H54 (cell line): ENCODE measurements at places on chromosomes 5 and 9.

GRCh38 chr9:92722386-92723298 lies 42.0 kb downstream of the BICD2 start:
- DNase-seq, result no peak

GRCh38 chr9:125906893-125907292 lies 159.7 kb downstream of the PBX3 start:
- no peak for DNase-seq

DNA sequence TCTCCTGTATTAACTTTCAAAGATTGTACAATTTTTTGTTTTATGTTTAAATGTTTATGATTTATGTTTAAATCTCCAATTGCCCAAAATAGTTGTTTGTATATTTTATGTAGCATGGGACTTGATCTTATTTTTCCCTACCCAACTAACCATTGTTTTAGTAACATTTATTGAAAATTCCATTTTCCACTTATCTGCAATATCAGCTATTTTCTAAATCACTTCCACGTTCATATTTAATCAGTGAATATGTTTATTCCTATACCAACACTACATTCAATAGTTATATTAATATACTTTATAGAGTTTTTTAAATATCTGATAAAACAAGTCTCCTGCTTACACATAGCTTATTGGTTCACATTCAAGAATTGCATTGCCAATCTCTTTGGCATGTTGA lies 532.2 kb downstream of the CHSY3 start:
- no peak for DNase-seq

DNA sequence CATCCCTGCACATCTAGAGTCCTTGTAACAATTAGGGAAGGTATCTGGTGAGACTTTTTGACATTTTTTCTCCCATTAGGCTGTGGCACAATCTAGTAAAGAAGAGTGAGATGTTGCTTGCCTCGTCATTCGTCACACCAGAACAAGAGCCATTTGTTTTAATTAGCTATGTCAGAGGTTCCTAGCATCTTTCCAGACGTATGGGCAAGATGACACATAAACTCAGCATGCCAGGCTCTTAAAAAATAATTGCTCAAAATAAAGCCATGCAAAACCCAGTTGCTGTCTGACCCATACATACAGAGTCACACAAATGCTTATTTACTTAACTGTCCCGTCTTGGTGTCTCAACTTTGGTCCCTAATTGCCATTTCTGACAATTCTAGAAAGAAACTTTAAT lies 125.9 kb downstream of the TRPM3 start:
- DNase-seq, result no peak

DNA sequence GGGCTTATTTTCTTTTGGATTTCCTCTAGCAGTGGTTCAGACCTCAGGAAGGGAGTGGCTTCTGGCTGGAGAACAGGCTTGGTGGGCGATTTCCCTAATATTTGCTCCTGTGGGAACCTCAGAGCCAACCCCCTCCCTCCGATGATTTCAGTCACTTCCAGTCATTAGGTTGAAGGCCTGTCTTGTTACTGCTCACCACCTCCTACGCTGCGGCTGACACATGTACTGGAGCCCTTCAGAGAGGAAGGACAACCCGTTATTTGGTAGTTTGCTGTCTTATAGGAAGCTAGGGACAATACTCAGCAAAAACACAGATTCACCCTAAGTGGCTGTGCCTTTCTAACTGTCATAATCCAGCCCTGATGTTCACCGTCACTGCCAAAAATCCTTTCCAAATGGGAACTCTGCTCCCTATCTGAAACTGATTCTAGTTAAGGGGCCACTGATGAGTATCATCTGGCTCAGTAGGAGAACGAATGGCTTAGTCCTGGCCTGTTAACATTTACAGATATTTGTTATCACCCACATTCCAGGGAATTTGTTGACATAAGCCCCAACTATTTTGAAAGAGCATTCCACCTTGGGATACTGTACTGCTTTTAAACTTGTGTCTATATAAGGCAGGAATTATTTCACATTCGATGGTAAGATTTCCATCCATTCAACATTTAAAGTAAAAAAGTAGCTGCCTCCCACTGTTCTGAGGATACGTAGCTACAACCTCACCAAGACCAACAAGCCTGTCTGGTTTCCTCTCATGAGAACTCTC lies 29.3 kb upstream of the ANKH start:
- DNase-seq, result no peak

GRCh38 chr5:139426203-139426885 lies 13.0 kb downstream of the DNAJC18 start:
- no peak for DNase-seq

GRCh38 chr5:179318221-179318955 lies 26.9 kb downstream of the ADAMTS2 start:
- DNase-seq, result no peak

DNA sequence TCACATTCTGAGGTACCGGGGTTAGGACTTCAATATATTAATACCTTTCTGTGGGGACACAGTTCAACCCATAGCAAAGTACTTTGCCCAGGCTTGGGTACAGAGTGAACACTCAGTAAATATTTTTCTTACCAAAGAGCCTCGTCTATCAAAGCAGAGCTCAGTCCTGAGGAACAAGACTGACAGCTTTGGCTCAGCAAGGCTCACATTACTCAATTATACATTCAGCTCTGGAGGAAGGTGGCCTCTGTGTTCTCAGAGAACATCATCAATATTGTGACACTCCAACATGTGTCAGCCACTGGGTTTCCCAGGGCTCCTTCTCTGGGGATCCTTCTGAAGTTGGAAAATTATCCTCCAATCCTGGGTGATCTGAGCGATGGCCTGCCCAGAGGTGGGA lies 186.4 kb downstream of the NMUR2 start:
- no peak for DNase-seq

DNA sequence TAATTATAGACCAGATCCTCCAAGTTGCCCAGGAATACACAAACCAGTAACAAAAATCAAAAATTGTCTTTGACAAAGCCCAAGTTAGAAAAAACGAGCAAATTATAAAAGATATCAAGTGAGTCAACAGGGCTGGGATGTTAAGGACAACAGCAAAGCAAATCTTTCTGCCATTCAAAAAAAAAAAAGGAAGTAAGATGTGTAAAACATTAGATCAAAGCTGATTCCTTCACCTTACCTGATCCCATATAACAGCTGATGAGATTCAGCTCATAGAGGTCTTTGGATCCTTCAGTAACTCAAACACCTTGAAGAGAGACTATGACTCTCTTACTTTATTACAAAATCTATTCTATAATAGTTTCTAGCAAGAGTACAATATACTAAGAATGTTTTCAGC lies 100.9 kb downstream of the STRBP start:
- DNase-seq, result no peak

DNA sequence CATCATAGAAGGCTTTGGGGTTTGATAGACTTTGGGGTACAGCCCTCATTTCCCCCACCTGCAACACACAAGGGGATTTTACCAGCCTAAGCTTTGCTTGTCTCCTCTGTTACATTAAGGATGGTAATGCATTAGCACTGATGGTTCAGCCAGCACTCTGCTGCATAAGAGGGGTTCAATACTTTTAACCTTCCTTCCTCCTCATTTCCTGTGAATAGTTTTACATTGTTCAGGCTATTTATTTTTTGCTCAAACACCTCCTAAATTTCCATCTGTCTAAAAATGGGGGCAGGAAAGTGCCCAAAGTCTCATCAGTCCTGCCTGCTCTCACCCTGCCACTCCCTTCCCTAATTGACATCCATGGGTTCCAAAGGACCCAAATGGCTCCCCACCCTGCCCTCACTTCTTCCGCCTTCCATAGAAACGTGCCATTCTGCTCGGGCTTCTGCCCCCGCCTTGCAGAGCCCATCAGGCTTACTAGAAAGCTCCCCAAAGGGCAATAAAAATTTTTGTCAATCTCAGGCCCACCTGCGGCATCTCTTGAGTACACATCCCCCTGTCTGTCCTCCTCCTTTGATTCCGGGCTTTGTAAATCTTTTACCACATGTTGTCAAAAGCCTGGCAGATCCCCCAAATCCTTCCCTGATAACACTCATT lies 239.5 kb upstream of the SLC24A2 start:
- DNase-seq, result no peak

DNA sequence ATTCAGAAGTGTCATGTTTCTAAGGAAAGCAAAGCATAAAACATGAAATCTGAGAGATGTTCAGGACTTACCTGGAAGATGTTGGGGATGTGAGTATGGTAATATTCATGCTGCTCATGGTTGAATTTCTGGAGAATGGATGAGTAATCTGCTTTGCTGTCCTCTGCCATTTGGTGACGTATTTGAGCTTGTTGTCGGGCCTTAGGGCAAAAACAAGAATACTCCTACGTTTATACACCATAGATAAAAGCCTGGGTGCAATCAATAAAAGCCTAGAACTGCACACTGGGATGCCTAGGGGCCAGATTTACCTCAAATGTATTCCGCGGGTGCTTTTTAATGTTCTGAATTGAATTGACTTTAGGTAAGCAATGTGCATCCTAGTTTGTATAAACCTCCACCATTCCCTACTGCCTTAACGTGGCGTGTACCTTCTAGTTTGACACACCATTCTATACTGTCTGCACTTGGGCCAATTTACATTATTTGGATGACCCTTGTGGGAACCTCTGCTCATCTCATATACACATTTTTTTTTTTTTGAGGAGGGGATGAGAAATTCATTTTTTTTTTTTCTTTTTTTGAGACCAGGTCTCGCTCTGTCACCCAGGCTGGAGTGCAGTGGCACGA lies 94.4 kb downstream of the USP20 start:
- DNase-seq, result no peak

DNA sequence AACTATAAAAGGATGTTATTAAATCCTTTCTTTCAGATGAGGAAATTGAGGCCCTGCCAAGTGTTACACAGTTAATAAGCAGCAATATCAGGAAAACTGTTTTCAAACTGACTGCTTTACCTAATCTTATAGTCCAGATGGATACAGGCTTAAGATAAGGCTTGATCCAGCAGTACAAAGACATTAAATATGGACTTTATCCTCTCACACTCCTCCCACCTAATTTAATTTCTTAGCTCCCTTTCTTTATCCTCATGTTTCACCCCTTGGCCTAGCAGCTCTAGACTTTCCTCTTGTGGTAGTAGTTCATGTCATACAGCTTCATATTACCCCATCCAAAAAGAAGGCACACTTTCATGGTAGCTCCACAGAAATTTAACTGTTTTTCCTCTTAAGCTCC lies 164.5 kb downstream of the BAAT start:
- DNase-seq, result no peak

DNA sequence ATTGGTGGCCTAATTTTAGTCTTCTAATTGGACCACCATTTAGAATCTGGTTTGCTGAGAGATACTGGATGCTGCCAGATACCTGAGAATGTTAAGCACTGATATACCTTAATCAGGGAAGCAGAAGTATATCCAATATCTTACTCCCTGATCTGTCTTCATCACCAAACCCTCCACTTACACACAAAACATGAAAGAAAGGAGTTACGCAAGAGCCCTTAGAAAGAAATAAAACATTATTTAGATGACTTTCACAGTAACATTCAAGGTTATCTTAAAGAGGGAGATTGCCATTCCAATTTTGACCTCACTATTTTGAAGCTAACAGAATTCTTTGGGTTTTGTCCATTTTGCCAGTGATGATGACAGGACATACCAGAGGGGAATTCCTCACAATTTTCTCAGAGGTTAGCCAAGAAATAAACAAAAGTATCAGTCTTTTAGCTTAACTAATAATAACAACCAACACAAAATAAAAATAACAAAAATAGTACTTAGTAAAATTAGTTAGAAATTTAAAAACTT lies 496.1 kb downstream of the NFIB start:
- DNase-seq, result no peak

- no peak for DNase-seq
Measured at GRCh38 chr9:20693068-20693467, 9.0 kb downstream of the FOCAD start.
